Cortex of kidney (tissue), 1 donor: ENCODE measurements at places on chromosomes 16 and 17.

DNA sequence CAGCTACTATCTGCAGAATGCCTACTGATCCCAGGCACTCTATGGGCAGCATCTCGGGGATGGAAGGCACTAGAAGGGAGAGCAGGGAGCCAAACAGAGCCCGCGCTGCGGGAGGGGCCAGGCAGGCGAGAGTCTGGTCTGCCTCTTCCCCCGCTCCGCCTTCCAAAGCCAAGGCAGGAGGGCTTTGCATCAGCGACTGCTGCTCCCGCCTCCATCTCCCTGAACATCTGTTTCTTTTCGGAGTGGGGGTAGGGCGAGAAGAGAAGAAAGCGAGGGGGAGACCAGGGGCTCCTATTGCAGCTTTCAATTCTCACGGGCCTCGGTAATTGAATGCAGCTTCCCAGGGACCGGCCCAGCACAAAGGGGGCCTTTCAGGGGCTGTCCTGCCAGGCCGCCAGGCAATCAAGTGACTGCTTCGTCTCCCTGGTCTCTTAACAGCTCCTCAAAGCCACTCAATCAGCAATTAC, 31.4 kb upstream of the CDC42EP4 start:
- no peak for DNase-seq

- DNase-seq: no peak
Measured at GRCh38 chr17:49000943-49001342, 3.8 kb downstream of the IGF2BP1 start.

DNA sequence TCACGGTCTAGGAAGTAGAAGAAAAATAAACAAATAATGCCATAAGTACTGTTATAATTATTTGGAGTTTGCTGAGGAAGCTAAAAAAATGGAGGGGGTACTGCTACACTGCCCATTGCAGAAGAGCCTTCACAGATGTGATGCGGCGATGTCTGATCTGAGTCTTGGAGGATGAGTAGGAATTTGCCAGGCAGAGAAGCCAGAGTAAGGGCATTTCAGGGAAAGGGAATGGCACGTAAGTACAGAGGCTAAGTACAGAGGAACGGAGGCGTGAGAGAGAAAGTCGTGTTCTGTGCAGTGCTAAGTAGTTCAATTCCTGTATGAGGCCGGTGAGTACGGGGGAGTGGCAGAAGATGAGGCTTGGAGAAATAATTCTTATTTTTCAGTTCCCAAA, 741 bp upstream of the GRB2 start:
- DNase-seq: no peak

DNA sequence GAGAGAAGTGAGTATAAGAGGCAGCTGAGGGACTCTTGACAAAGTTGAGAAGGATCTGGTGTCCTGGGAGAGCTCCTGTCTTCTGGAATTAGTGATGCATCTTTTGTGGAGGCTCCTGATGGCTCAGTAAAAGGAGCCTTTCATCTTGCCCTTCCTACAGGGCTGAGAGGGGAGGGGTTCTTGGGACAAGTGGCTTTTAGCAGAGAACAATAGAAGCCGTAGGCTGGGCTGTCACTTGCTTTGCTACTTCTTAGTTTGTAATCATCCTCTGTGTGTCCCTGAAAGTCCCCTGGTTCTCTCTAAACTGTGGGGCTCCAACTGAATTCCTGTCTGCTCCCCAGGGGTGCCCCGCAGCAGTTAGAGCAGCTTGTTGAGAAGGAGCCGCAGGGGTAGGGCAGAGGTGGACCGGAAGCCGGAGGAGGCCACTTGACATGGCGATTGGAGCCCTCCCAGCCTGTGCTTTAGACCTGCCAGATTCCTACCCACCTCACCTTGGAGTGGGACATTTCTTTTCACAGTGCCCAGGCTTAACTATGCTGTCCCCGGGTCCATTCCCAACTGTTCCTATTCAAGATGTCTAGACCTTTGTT, 85.1 kb downstream of the PRKCA start:
- no peak for DNase-seq

DNA sequence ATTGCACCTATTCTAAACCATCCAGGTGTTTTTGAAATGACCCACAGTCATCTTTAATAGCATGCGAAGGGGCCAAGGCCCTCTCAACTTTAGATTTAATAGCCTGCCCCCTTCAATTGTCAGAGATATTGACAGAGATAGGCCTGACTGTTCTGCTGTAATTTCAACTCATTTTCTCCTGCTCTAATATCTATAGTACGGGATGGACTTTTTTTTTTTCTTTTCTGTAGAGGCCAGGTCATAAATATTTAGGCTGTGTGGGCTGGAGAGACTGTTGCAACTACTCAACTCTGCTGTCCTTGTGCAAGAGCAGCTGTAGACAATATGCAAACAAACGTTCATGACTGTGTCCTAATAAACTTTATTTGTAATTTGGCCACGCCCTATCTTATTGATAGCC, 24.7 kb upstream of the KRT20 start:
- no peak for DNase-seq

DNA sequence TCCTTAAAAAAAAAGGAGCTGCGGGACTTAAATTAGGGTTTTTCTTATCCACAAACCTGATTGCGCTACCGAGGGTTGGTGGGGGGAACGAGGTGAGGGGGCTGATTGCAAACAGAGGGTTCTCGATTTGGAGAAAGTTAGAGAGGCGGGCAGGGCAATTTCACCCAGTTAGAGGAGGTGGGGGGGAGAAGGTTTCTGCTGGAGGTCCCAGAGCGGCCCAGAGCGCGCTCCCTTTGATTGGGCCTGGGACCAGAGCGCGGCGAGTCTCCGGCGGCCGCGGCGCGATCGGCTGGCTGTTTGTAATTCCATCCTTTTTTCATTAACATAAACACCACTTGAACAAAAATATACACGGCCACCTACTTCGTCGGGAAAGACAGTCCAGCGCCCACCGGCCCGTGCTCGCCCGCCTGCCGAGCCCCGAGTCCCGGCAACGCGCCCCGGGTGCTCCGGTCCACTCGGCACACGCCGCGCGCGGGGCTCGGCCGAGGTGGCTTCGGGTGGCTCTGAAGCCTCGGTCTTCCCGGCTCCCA, 13.3 kb upstream of the FOXF1 start:
- DNase-seq: no peak
